Stimulated activated CD8-positive, alpha-beta memory T cell treated with anti-CD3 and anti-CD28 coated beads, Interleukin-4, amount 100 ng/mL, for 1 hour (primary cell): ENCODE measurements at places on chromosomes 4 and X.

- DNase-seq: no peak
These were observed 246.5 kb downstream of the CPE start for GRCh38 chr4:165625281-165625680.

- no peak for DNase-seq
These were observed 1.1 kb downstream of the ZNF141 start for GRCh38 chr4:338759-339097.

GRCh38 chr4:92303621-92304027 lies at the start of gene GRID2:
GRID2 (plus strand) TSS chr4:92303966.
- DNase-seq: no peak

GRCh38 chrX:127908384-127908783 lies 143.8 kb downstream of the ACTRT1 start:
- DNase-seq: no peak

GRCh38 chr4:128908735-128909134 lies 99.2 kb downstream of the JADE1 start:
- DNase-seq: no peak

GRCh38 chr4:92136434-92136833 lies 167.3 kb upstream of the GRID2 start:
- DNase-seq: no peak

- no peak for DNase-seq
These were observed 5.8 kb downstream of the FAM114A1 start for GRCh38 chr4:38873290-38873944.

DNA sequence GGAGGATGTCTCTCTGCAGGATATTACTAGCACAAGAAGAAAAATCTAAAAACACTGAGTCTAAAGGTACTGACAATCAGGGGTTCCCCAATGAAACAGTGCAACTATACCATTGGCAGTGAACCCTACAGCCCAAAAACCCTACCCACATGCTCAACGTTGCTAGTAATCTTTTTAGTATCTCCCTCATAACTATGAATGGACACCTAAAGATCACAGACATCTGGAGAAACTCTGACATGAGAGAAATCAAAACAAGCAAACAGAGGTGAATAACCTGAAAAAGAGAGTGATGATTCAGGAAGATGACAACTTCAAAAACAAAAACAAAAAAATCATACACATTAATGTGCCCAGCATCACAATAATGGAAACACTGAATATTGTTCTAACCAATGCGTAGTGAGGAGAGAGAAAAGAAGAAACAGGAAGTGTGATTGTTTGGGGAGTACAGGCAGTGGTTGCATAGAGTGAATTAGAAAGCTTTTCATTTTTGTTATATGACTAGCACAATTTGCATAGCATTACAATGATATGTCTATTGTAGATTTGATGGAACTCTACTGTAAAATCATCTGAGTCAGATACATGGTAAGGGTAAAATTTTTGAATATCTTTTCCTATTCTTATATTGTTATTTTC lies 78.9 kb upstream of the FMR1 start:
- DNase-seq: no peak

DNA sequence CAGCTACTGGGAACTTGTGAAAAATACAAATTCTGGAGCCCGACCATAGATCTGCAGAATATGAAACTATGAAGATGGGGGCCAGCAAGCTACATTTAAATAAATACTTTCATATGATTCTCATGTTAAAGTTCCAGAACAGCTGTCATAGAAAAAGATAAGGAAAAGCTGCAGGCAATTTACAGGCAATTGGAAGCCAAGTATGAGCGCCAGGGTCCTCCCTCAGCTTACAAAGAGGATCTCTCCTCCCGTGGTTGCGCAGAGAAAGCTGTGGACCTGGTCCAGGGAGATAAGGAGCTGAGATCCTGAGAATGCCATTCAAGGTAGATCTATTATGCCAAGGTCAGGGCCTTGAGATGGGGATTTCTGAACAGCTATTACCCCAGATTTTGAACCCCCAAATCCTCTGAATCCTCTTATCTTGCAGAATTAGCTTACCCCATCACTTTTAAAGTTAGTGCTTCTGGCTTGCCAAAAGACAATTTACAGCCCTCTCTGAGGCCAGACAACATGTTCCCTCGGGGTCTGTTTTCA lies 25.6 kb upstream of the FRAS1 start:
- DNase-seq: no peak

GRCh38 chrX:68249903-68250302 lies 183.4 kb downstream of the OPHN1 start:
- no peak for DNase-seq

- DNase-seq: no peak
These were observed 1973.6 kb upstream of the AGA start for GRCh38 chr4:179415847-179416223.

GRCh38 chr4:86660401-86660800 lies 66.3 kb downstream of the PTPN13 start:
- no peak for DNase-seq

- DNase-seq: no peak
These were observed 608.3 kb upstream of the PCDH10 start for GRCh38 chr4:132540797-132541196.

DNA sequence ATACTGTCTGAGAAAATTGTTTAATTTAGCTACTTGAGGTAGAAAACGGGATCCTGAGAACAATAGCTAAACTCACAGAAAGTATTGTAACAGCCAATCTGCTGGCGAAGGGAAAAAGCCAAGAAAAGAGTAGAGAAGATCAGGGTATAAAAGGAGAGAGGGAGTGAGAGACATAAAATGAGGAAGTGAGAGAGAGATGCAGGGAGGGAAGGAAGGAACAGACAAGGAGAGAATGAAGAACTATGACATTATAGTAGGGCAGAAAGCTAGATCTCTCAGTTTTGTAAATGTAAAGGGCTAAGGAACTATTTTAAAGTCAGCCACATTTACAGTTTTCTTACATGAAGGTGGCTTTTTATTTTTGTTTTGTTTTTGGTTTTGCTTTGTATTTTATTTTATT lies 1.6 kb upstream of the GIMD1 start:
- no peak for DNase-seq

- DNase-seq: no peak
These were observed 92.1 kb upstream of the ZCCHC13 start for GRCh38 chrX:74211911-74212310.

DNA sequence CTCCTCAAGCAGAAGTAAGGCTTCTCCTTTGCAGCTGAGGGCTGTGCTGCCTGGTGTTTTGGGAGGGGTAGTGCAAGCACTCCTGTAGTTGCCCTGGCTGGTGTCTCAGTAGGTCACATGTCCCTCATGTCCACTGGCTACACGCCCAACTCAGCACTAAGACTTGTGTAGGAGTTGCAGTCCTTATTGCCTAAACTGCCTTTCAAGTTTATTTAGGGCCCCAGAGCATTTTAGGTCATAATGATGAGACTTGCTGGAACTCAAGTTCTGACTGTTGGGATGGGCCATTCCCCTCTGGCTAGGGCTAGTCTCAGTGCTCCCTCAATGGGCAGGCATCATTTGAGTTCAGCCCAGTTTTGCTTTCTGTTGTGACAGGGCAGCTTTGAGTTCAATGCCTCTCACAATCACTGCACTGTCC lies 44.1 kb downstream of the PPM1K start:
- no peak for DNase-seq

DNA sequence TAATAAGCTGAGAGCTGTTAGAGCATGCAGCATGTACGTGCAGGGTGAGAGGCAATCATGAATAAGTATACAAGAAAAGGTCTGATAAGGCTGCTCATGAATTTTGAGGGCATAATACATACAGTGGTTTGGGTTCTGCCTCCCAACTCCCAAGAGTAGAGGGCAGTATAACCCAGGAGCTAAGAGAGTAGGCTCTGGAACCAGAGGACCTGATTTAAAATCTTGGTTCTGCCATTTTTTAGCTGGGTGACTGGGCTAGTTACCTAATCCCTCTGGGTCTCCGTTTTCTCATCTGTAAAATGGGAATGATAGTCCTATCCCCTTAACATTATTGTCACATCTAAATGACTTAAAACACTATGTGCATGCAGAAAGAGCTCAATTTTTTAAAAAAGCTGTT lies 85.3 kb downstream of the LNX1 start:
- DNase-seq: no peak

DNA sequence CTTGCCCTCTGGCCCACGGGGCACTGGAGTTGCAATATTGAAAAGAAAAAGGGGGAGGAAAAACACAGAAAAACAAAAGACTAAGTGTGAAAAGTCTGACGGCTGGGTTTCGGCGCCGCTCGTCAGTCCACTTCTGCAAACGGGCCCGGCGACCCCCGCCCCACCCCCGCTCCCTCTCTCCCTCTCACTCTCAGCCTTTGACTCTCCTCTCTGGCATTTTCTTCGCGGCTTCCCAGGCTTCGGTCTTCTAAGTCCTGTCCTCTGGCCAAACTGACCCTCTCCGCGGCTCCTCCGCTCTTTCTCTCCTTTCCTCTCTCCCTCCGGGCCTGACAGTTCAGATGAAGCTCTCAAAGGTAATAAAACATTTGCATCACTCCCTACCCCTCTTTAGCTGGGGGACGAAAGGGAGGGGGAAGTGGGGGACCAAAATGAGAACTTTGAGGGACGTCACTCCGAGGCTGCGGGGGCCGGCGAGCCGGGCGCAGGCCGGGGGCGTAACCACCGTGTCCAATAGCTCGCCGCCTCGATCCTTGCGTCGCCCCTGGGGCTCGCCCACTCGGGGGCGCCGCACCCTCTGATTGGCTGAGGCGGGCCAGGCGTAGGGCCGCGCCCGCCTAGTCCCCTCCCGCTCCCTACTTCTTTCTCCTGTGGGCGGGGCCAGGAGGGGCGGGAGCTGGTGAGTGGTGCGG lies at the start of gene NKX6-1:
NKX6-1 (minus strand) TSS at position 358 of the 689 bp plus-strand sequence. CDS start 1,064 bp downstream, outside the sequence.
- no peak for DNase-seq

DNA sequence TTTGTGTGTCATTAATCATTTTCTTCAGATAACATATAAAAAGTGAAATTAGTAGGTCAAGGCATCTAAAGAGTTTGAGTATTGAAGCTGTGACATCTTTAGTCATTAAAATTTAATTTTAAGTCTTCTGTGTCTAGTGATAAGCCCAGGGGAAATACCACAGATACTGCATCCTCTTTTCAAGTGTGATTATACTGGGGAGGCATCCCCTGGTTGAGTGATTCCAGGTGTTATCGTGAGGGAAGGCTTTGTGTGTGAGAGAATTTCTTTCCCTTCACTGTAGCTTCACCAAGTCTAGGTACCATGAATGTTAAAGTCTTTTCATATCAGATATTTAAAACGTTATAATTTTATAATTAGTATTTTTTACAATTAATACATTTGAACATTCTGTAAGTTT lies 193.4 kb downstream of the FRAS1 start:
- no peak for DNase-seq

- DNase-seq: no peak
These were observed 179.5 kb downstream of the HS6ST2 start for GRCh38 chrX:132778917-132779316.

DNA sequence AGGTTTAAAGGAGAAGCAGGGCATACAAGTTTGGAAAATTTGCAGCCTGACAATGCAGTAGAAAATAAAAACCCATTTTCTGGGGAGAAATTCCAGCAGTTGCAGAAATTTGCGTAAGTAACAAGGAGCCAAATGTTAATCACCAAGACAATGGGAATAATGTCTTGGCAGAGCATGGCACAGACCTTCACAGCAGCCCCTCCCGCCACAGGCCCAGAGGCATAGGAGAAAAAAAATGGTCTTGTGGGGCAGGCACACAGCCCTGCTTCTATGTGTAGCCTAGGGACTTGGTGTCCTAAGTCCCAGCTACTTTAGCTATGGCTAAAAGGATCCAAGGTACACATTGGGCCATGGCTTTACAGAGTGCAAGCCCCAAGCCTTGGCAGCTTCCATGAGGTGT lies 65.7 kb downstream of the SPOCK3 start:
- no peak for DNase-seq

DNA sequence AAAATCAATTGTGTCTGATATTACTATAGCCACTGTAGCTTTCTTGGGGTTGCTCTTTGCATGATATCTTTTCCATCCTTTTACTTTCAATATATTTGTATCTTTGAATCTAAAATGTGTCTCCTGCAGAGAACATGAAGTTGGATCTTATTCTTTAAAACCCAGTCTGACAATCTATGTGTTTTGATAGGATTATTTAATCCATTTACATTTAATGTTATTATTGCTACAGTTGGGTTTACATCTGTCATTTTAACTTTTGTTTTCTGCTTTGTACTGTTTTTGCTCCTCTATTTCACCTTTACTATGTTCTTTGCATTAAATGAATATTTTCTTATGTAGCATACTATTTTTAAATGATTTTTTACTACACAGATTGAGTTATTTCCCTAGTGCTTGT lies 230.9 kb downstream of the ANTXR2 start:
- no peak for DNase-seq

DNA sequence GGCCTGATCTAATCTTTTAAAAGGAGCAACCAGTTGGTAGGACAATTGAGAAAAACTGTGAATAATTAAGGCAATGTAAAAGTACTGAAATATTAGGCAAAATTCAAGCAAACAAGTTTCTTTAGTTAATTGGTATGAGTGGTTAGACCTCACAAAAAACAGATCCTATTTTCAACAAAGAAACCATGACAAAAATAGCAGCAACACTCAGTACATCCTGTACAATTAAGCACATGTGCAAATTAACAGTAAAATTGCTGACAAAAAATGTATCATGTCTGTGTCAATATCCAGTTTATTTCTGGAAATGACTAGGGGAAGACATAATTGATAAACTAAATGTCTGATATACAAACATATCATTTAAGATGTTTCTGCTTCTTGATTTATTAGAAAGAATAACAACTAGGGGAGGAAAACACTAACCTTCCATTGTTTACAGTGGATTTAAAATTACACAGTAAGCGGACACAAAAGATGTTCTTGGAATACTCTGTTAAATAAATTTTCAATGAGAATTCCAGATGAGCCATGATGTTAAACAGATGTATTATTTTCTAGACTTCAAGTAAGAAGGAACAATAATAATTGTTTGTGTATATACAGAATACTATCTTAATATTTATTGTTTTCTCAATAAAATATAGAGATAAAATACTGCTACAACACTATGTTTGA lies 638.9 kb downstream of the SPRY1 start:
- no peak for DNase-seq

GRCh38 chr4:75248770-75249407 lies 265.3 kb downstream of the RCHY1 start:
- DNase-seq: no peak

DNA sequence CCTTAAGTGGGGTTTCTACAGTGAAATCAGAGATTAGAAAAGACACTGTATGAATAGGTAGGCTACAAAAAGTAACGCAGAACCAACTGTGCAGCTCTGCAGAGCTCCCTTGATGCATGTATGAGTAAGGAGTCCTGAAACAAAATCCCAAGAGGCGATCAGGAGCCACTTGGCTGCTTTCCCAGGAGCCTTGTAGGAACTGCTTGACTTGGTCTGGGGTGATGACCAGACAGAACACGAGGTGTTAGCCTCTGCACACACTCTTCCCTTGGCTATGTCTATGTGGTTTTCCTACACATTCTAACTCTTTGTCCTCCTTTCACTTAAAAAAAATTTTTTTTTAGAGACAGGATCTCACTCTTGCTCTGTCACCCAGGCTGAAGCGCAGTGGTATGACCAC lies 22.8 kb upstream of the AP1S2 start:
- DNase-seq: no peak
